ENCODE measurements at places on chromosomes 13 and 19.

DNA sequence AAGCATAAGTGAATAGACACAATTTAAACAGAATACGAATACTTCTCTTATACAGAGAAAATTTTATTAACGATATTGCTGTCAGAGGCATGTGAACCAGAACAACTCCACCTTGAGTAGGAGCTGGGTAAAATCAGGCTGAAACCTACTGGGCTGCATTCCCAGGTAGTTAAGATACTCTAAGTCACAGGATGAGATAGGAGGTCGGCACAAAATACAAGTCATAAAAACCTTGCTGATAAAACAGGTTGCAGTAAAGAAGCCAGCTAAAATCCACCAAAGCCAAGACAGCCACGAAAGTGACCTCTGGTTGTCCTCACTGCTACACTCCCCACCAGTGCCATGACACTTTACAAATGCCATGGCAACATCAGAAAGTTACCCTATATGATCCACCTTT is 49.2 kb upstream of the TRPC4 start:
- DNase-seq: no peak

- no peak for DNase-seq
Observed at GRCh38 chr13:99861771-99862170, 109.8 kb downstream of the ZIC5 start.

DNA sequence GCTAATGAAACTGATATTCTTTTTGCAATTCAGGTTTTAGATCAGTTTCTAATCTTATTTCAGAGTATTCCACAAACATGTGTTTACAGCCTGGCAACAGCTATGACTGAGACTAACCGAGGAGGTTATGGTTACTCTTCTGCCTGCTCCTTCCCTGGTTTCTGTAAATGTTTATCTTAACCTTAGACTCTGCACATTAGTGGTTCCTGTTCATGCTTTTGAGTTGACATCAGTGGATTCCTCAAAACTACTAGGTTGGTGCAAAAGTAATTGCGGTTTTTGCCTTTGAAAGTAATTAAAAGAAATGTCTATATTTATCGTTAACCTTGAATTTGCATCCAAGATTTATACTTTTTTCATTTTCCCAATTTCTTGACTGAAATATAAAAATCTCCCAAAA is 237.0 kb upstream of the TSHZ3 start:
- DNase-seq: no peak

GRCh38 chr13:112648101-112648500 is 41.7 kb upstream of the ATP11A start:
- DNase-seq: no peak

GRCh38 chr13:41859565-41859964 is 101.3 kb downstream of the VWA8 start:
- no peak for DNase-seq

DNA sequence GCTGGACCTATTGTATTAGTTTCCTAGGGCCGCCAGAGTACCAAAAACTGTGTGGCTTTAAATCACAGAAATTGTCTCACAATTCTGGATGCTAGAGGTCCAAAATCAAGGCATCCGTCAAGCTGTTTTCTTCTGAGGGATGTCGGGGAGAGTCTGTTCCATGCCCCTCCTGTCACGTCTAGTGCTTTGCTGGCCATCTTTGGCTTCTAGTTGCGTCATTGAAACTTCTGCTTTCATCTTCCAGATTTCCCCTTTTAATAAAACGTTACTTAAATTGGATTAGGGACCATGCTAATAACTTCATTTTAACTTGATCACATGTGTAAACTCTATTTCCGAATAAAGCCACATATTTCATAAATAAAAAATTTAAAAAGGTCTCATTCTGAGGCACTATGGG is 47.5 kb downstream of the TRPM4 start:
- no peak for DNase-seq
